ENCODE measurements at places on chromosomes 7 and 10. TPM values are rescaled to one million over a fixed set of nuclear protein-coding genes. Genes with fewer than 3 reads are reported as not detected.

The PNLIPRP1 gene
- not detected for polyA plus RNA-seq

The VIM gene
- 1,682 TPM for polyA plus RNA-seq

The MEST gene
- polyA plus RNA-seq = 28.8 TPM

The GPR15LG gene
- not detected for polyA plus RNA-seq

The POM121 gene
- 12.0 TPM for polyA plus RNA-seq

The AOAH gene
- polyA plus RNA-seq = 0.05 TPM

The CCSER2 gene
- 26.2 TPM for polyA plus RNA-seq

The RAMP3 gene
- not detected for polyA plus RNA-seq

The PRSS1 gene
- polyA plus RNA-seq = not detected

The FKBP6 gene
- 0.07 TPM for polyA plus RNA-seq

The SFMBT2 gene
- polyA plus RNA-seq = 0.09 TPM

The TMEM229A gene
- polyA plus RNA-seq = not detected

The CHN2 gene
- 0.17 TPM for polyA plus RNA-seq

The MBL2 gene
- polyA plus RNA-seq = not detected

The HOXA13 gene
- polyA plus RNA-seq = not detected

The PRXL2A gene
- polyA plus RNA-seq = 34.8 TPM

The PAX2 gene
- polyA plus RNA-seq = not detected

The CLRN3 gene
- not detected for polyA plus RNA-seq

The GIMAP5 gene
- polyA plus RNA-seq = not detected

The AIFM2 gene
- 4.9 TPM for polyA plus RNA-seq

The HOXA7 gene
- polyA plus RNA-seq = 3.9 TPM

The HYAL4 gene
- polyA plus RNA-seq = 0.87 TPM

The CALHM1 gene
- not detected for polyA plus RNA-seq

The AKR1C8 gene
- not detected for polyA plus RNA-seq

The YAE1 gene
- 19.6 TPM for polyA plus RNA-seq

The RBM20 gene
- not detected for polyA plus RNA-seq

The GRID1 gene
- 0.02 TPM for polyA plus RNA-seq

The NFE2L3 gene
- polyA plus RNA-seq = 6.8 TPM

The GUSB gene
- polyA plus RNA-seq = 30.4 TPM

The KIFBP gene
- 36.1 TPM for polyA plus RNA-seq

The PTN gene
- 3.1 TPM for polyA plus RNA-seq

The FGFBP3 gene
- 0.11 TPM for polyA plus RNA-seq

The KMT2C gene
- 7.2 TPM for polyA plus RNA-seq

The PPP1R17 gene
- polyA plus RNA-seq = not detected

The CDK6 gene
- polyA plus RNA-seq = 49.2 TPM

The TMEM26 gene
- not detected for polyA plus RNA-seq

The CALCR gene
- polyA plus RNA-seq = not detected

The TRPV6 gene
- polyA plus RNA-seq = 2.5 TPM

The PLEKHS1 gene
- not detected for polyA plus RNA-seq

The HMX2 gene
- polyA plus RNA-seq = not detected

The TMEM140 gene
- polyA plus RNA-seq = not detected

The MCM10 gene
- polyA plus RNA-seq = 13.2 TPM

The UBN2 gene
- polyA plus RNA-seq = 1.4 TPM

The SLC39A12 gene
- not detected for polyA plus RNA-seq

The KIF20B gene
- polyA plus RNA-seq = 6.8 TPM

The IFIT1B gene
- polyA plus RNA-seq = not detected

The HHEX gene
- 0.16 TPM for polyA plus RNA-seq

The MYPN gene
- polyA plus RNA-seq = 2.2 TPM

The CPA1 gene
- polyA plus RNA-seq = not detected

The KLF14 gene
- not detected for polyA plus RNA-seq

The PTPRZ1 gene
- polyA plus RNA-seq = 17.1 TPM

The UPK3B gene
- polyA plus RNA-seq = 0.02 TPM

The SPDYE5 gene
- not detected for polyA plus RNA-seq

The AGAP4 gene
- 6.2 TPM for polyA plus RNA-seq

The C10orf53 gene
- polyA plus RNA-seq = not detected

The ZNF25 gene
- polyA plus RNA-seq = 1.2 TPM
